ENCODE measurements at places on chromosomes 3 and 15.

- DNase-seq = no peak
These were observed at the start of gene THRB for GRCh38 chr3:24494618-24495325. THRB (minus strand) TSS chr3:24494850.

DNA sequence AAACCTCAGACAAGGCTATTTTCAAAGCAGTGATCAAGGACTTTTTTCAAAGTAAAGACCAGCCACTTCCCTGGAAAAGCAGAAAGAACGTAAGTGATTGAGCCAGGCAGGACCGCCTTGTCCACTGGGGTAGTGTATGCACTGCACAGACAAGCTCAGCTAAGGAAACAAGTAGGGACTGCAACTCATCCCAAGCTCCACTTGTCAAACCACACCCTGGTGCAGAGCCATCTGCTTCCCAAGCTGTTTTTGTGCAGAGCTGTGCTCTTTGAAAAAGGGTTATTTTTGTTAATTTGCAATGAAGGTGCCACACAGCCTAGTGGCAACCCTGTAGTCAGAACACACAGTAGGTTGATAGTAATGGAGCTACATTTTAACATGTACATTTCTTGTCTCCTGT is 193.3 kb downstream of the ADAMTS9 start:
- no peak for DNase-seq

GRCh38 chr15:51135276-51135675 is 40.6 kb upstream of the TNFAIP8L3 start:
- no peak for DNase-seq

GRCh38 chr3:13746385-13746784 is 133.5 kb downstream of the WNT7A start:
- DNase-seq = no peak

DNA sequence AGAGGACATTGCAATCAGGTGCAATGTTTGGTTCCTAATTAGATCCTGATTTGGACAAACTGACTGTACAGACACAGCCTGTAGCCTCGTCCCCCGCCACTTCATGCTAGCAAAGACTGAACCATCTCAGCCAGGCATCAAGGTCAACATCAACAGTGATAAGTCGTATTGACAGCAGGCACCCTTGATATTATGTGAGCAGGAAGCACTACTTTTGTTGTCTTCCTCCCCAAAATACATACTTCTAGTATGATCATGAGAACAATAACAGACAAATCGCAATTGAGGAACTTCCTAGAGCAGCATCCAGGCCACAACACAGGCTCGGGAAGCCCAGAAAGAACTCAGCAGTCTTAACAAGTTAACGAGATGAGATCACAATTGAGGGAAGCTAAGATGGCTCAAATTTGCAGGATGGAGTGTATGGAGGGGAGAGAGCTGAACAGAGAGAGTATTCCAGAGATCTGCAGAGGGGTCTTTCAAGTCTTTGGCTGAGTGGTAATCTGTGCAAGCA is 20.4 kb downstream of the TGM5 start:
- DNase-seq = no peak

GRCh38 chr3:167839460-167840134 is 104.1 kb downstream of the SERPINI1 start:
- no peak for DNase-seq

DNA sequence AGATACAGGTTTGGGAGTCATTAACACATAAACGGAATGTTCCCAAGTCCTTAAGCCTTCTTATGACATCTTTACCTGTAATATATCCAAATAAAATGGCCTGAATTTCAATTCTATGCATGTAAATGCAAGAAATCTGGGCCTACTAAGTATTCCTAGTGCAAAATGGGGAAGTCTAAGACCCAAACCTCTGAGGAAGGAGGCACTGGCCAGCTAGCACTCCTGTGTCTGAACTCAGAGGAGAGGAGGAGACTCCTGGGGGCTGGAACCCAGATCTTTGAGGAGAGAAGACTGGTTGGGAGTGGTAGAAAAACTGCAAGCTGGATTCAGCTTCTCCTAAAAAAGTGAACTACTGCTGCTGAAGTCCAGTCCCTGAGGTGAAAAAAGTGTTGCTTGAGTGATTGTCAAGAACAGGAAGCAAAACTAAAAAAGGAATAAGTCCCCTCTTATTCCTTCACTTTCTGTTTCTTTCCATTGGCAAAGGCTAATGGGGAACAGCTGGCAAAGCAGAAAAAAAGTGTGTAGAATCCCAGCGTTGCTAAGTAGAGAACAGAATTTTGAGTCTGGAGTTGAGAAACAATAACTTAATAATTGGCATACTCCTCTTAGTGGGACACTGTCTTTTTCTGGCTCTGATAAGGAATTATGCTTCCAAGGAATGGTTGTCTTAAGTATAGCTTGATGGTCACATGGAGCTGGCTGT is 54.8 kb upstream of the ATP2C1 start:
- DNase-seq = no peak

DNA sequence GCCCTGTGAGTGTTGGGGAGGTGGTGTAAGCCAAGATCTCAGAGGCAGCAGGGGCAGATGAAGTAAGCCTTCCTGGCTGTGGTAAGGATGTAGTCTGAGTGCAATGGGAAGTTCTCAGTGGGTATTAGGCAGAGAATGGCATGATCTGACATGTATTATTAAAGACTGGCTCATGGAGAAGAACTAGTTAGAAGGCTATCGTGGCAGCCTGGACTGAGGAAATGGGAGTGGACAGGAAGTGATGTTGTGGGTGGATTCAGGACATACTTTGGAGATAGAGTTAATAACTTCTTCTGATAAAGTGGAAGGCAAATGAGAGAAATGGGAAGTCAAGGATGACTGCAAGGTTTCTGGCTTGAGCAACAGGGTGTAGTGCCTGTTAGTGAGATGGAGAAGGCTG is 250.9 kb upstream of the CFAP20DC start:
- no peak for DNase-seq

DNA sequence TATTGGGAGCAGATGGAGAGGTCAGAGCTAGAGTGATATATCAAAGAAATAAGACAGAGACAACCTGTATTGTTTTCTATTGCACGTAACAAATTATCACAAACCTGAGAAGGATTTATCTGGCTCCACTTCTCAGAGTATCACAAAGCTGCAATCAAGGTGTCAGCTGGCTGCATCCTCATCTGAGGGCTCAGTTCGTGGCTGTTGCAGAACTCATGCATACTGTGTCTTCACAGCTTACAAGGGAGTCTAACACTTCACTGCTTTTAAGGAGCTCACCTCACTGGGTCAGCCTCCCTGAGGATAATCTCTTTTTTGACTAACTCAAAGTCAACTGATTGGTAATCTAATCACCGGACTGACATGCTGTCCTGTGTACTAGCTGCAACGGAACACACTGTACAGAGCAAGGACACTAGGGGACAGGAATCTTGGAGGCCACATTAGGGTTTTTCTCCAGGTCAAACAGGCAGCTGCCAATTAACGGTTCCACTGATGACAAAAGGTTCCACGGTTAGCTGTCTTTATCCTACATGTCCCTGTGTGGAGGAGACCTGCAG is 1006.8 kb upstream of the SEMA6D start:
- DNase-seq = no peak

DNA sequence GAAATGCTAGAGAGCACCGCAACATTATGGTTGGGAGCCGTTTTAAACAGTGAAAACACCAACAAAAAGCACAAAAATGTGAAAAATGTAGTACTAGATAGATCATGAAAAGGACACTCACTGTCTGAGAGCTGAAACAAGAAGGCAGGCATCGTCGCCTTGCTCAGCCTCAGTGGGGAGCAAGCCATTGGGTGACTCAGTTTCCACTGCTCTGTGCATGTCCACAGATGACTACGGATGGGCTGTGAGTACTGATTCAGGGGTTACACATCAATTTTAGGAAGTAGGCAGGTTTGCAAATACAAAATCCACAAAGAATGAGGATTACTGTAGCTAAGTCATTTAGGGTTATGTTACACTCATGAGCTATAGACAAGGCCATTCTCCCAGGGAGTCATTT is 10.8 kb downstream of the NOX5 start:
- DNase-seq = no peak

- no peak for DNase-seq
These were observed 466.9 kb upstream of the ROBO1 start for GRCh38 chr3:80234706-80235105.

DNA sequence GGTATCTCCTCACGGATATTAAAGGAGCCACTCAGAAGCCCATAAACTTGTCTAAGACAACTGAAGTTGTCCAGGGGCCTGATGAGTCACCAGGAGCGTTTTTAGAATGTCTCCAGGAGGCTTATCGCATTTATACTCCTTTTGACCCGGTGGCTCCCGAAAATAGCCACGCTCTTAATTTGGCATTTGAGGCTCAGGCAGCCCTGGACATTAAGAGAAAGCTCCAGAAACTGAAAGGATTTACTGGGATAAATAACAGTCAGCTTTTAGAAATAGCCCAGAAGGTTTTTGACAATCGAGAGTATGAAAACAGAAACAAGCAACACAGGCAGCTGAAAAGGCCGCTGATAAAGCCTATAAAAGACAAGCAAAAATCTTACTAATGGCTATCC is 4.1 kb downstream of the DET1 start:
- no peak for DNase-seq

- DNase-seq = no peak
These were observed 5.0 kb downstream of the MASP1 start for GRCh38 chr3:187286467-187287059.

DNA sequence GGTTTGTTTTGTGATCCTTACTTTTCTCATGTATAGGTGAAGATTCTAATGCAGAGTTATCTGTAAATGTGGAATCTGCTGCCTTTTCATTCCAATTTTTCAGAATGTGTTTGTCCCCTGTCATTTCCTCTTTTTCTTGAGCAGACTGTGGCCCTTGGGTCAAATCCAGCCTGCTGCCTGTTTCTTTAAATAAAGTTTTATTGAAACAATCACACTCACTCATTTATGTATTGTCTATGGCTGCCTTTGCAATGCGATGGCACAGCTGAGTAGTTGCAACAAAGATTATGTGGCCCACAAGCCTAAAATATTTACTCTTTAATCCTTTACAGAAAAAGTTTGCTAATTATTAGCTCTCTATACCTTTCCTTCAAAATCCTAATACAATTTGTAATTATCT is 116.3 kb upstream of the NPHP3 start:
- DNase-seq = no peak

- no peak for DNase-seq
These were observed 34.0 kb upstream of the SH3GL3 start for GRCh38 chr15:83413054-83413719.

GRCh38 chr3:134314588-134315285 is 59.5 kb downstream of the AMOTL2 start:
- DNase-seq = no peak

DNA sequence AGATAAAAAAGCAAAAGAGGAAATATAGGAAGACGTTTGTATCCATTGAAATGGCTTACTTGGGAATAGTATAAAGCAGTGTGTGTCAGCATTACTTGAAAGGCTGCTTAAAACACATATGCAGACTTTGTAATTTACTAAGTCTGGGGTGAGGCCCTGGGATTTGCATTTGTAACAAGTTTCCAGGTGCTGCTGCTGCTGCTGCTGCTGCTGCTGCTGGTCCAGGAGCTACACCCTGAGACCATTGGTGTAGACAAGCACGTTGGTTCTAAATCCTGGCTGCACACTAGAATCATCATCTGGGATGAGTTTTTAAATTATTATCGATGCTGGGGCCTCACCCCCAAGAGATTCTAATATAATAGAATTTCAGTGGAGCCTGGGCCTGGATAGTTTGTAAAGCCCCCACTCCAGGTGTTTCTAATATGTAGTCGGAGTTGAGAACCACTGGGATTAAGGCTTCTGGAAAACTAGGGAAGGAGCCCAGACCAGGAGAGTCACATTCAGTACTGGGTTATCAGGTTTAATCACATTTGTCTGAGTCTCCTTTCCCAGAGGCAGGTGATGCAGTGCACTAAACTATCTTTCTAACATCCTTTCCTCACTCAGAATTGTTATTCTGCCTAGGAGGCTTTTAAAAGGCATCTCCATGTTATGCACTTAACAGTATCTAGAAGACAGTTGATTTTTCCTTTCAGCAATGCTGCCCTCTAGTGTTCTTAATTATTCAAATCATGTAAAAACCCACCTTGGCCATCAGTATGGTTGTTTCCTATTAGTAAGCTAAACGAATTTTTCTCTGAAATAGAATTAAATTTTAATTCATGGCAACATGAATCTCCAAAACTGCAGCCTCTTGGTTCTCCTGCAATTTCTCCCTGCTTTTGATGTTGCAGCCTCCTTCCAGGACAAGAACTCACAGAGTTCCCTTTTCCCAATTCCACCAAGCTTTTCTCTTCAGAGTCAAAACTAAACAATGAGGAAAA is 45.4 kb downstream of the SSR3 start:
- peak; percentile 63 for DNase-seq

DNA sequence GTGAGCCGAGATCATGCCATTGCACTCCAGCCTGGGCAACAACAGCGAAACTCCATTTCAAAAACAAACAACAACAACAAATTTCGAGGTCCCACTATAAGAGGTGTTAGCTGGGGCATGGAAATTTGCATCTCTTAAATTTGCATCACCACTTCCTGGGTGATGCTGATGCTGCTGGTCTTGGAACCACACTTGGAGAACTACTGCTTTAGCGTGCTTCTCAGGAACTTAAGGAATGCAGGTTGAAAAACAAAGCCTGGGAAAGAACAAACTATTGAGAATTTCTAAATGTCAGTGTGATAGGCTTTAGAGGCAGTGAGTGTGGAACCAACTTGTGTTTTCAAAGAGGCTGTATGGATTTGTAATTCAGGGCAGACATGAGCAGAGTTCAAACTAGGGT is 858.4 kb upstream of the ARPP21 start:
- no peak for DNase-seq

DNA sequence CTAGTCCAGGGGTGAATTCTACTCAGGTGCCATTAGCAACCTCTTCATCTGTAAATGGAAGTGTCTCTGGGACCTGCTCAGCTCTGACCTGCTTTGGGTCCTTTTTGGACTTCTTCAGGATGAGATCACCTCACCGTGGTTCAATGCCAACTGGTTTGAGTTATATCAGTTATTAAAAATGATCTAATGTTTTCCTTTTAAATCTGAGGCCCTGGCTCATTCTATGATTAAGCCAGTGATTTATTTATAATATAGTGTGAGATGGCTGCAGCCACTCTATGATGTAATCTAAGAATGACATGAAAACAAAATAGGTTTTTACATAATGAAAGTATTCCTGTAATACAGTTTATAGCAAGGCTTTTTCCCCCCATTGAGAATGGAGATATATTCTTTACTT is 79.4 kb downstream of the LPP start:
- DNase-seq = no peak

DNA sequence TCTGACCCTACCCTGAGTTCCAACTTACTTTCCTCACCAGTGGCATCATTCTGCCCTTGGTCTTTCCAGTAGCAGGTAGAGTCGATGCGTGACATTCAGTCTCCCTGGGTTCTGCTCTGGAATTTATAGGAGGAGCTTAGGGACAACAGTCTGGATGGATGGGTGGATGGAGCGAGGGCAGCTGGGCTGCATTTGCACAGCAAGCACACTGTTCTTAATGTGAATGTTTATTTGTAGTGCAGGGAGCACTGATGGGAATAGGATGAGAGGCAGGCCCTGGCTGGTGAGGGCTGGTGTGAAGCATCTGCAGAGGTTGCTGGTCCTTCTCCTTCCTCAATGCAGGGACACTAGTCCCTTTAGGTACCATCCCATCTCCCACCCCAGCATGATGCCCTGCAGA is 176.2 kb downstream of the EPHB1 start:
- no peak for DNase-seq
